ENCODE measurements at places on chromosomes 4 and X.

DNA sequence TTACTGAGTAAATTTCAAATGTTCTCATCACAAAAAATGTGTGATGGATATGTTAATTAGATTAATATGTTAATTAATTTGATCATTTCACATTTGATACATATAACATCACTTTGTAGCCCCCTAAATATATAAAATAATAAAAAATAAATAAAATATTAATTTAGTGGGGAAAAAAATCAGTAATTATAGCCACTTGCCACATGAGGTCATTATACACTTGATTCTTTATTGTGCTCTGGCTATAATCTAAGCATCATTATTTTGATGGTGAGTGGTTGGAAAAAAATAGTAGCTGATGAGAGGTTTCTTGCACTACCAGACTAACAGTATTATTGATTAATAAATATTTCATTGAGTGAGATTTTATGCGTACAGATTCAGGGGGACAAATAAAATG, 57.4 kb downstream of the DCK start:
- no peak for DNase-seq

DNA sequence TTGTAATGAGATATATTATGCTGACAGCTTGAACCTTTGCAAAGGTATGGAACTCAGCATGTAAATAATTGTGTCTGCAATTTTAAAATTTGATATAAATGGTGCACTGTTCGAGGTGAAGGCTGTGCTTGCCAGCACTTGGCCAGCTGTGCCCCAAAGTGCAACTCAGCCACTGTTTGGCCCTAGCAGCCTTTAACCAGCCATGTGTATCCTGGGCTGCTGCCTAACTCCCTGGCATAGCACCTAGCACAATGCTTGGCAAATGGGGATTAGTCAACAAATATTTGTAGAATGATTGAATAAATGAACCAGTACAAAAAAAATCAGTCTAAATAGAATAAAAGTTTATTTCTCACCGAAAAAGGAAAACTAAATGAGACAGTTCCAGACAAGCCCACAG, 83.8 kb upstream of the ZIC3 start:
- no peak for DNase-seq

DNA sequence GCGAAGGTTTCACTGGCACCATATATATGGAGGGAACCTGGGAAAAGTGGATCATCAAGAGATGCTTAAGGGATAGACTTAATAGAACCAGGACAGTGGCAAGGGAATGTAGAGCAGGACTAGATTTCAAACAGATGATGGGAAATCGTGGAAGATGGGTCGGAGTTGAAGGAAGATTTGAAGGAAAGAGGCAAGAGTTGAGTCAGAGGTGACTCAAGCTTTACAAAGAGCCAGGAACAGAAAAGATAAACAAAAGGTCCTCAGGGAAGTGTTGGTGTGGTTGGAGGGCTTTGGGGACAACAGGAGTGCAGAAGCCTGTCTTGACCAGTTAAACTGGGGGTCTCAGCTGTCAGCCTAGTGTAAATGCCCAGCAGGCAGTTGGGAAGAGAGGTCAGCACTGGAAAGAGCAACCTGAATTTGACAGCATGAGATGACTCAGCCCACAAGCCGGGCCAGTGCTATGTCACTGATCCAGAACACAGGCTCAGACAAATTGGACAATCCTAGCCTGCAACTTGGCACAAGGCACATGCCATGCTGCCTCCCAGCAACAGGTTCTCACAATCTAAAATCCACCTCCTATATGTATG, 230.5 kb downstream of the IDS start:
- DNase-seq: no peak

DNA sequence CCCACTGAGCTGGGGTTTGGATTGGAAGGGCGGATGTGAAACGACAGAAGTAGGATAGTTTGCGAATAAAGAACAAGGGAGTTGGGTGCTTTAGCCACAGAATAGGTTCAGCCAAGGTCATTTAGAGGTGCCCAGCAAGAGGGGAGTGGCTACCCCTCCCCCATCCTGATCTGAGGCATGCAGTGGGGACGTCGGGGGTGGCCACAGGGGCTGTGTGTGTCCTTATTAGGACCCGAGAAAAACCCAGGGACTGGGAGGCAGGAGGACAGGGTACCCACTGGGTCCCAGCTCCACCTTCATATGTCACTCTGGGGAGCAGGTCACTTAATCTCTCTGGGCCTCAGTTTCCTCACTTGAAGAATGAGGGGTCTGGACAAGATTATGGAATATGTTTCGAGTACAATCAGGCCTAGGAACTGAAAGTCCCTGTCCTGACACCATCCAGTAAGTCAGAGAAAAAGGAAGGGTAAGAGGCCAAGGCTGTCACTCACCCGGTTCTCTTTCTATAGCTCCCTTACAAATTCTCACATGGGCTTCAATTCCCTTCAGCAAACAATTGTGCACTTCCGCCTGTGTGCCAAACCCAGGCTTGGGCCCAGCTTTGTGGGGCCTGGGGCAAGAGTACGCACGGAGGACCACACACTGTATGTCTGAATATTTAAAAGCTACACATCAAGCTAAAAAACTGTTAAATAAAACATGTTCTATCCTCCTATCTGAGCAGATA, 4.2 kb upstream of the NYX start:
- no peak for DNase-seq

- DNase-seq: peak; percentile 58
Observed at GRCh38 chr4:26860922-26861433, 337 bp downstream of the STIM2 start.

DNA sequence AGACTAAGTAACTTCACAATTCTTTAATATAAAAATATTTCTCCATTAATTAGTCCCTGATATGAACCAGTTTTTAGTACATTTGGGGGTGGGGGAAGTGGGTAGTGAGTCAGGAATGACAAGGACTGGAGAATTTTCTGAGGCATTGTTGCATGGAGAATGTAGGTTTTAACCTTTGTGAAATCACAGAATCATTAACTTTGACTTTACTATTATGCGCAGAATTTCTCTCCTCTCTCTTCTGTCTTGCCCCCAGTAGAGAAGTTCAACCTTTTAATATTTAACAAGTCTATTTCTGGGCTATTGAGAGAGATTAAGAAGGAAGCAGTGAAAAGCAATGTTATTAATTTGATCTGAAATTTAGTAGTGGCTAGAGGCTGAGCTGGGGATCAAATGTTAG, 597.0 kb downstream of the PCDH18 start:
- DNase-seq: no peak

GRCh38 chr4:150699599-150699998, 117.6 kb downstream of the MAB21L2 start:
- no peak for DNase-seq

GRCh38 chrX:44871931-44872820, 812 bp upstream of the KDM6A start:
- no peak for DNase-seq

DNA sequence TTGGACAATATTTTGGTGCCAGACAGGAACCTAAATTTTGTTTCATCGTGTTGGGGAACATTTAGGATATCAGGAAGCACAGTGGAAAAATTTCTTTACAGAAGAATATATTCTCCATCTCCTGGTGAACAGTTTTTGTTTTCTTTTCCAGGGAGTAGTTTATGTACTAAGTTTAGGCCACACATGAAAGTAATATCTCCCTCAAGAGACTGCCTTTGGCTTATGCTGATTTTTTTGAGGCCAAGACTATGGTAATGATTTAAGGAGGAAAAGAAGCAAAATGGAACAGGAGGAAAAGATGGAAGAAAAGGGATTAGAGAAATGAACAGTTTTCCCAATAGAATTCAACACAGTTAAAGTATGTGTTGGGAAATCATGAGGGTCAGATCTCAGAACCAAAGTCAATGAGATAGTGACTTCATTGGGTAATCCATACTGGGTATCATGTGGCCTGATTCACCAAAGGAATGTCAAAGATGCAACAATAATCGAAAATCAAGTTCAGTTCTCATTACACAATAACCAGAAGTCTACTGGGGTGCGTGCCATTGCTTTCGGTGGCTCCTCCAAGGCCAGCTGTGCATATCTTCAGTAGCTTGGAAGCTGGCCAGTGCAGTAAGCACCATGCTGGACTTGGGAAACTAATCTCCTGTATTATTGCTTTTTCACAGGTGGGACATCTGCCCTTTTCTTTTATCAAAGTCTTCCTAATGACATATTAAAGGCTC, 234.8 kb downstream of the COL25A1 start:
- peak; percentile 94 for DNase-seq

GRCh38 chr4:186743261-186743660, 19.6 kb upstream of the FAT1 start:
- peak; percentile 25 for DNase-seq

GRCh38 chrX:56068274-56068758, 163.8 kb upstream of the KLF8 start:
- no peak for DNase-seq

DNA sequence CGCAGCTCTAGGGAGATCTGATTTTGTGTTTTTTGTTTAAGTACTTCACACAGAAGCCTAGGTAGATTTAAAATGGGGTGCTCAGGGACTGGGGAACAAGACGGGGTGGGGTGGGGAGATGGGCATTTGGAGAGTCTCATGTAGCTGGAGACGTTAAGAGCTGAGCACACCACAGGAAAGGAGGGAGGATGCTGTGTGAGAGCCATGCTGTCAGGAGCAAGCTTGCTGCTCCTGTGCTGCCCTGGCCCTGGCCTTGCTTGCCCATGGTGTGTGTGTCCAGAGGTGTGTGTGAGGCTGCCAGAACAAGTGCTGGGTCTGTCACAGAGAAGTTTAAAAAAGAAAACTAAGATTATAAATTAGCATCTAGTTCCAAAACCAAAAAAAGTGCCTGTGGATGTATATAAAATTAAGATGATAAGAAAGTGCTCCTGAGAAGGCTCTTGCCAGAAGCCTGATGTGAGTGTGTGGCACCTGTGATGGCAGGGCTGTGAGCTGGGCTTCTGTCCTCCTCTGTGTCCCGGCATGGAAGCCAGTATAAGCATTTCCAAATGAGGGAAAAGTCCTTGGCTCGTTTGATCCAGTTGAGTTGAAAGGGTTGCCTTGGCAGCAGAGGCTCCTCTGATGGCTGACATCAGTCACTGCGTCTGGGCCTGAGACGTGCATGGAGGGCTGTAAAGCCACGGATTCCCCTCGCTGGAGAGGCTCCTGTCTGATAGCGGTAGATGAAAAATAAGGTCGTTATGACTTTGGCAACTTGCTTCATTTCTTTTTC, 63.5 kb downstream of the NELFA start:
- no peak for DNase-seq

DNA sequence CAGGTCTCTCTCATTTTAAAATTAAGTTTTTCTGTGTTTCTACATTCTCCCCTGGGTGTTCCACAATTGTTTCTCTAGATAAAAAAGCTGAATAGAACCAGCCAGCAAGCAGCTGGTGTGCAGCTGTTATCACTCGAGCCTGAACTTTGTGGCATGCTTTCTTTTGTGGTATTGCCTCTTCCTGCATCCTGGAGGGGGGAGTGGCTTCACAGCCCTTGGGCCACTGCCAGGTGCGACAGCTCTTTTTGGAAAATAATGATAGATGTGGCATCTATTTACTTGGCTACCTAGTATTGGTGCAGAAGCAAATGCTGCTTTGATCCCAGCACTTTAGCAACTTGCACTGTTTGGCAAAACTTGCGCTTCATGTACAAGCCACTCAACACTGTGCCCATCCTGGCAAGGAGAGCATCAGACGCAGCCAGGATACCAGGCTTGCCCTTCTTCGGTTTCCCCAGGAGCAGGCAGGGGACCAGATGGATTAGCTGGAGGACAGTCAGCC, 69.4 kb downstream of the HMGB2 start:
- peak; percentile 73 for DNase-seq

DNA sequence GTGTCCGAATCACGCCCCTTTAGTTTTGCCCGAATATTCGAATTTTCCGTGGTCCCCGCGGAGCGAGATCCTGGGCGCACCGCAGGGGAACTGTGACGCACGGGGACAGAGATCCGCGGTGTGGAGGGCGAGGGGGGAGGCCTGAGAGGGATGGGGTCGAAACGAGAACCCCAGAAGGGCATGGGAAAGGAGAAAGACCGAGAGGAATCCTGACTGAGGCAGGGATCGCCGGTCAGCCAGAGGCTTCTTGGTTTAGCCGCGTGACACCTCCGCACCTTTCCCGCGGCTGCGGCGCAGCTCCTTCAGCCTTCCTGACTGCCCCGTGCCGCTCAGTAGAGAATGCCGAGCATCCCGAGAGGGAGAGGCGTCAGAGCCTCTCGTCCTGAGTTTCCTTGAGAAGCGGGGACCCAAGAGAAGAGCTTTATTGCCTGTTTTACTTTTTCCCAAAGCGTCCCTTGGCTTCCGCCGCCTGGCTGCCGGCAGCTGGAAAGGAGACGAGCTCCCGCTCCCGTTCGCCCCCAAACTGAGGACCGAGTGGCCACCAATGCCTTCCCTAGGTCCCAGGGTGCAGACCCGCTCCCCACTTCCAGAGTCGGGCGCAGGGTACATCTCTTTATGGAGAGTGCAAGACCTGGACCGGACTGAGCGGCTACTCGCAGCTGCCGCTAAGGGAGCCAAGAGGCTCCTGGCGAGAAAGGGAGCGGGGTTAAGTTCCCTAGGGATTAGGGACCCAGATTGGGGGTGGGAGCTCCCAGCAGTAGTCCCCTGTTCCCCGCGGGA, 911 bp upstream of the GPR50 start:
- DNase-seq: no peak

DNA sequence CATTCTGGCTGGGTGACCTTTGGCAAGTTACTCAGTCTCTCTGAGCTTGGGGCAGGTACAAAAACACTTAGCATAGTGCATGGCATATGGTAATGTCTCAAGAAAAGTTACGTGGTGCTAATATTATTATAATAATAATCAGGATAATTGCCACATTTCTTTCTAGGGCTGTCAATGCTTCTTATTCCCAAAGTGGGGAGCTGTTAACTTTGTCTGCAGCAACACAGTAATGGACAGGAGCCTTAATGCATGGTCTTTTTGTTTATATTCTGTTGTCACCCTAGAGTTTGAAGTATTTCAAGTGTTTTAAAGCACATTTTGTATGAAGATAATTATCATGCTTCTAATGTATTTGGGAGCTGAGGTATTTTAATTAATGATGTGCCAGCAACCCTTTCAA, 121.8 kb downstream of the FHIP1A start:
- DNase-seq: no peak

DNA sequence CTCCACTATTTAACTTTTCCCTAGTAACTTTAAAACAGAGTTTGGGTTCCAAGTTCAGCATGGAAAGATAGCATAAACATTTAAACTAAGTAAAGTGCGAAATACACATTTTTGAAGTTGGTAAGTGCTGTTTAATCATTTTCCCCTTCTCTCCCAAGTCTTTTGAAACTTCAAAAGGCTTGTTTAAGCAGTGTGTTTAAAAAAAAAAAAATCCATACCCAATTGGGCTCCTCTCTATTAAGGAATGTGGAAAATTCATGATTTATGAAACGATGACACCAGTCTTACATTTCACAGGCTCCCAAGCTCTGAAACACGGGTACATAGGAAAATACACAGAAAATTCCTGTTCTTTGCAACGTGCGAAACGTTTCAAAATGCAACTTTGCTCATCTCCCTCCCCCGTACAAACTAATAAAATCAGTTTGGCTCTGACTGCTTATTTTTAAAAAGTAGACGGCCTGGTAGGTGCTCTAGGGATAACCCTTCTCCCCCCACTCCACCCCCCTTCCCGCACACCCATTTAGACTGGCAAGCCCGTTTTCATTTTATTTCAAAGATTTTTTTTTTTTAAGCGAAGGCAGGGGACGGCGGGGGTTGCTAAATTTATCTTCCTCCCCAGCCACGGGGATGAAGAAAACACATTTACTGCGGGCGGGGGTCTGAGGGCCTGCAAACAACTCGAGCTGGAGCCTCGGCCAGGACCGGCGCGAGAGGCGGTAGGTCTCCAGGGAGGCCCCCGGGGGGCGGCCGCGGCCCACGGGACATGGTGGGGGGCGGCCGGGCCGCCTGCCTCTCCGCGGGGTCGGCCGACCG, 786 bp upstream of the ZFX start:
- peak; percentile 90 for DNase-seq
